ENCODE measurements at places on chromosomes 1 and 21.

- DNase-seq, result no peak
Measured at GRCh38 chr21:31107176-31107785, 69.0 kb upstream of the KRTAP19-8 start.

GRCh38 chr1:19662313-19662712 is 2.4 kb upstream of the HTR6 start:
- DNase-seq, result no peak

DNA sequence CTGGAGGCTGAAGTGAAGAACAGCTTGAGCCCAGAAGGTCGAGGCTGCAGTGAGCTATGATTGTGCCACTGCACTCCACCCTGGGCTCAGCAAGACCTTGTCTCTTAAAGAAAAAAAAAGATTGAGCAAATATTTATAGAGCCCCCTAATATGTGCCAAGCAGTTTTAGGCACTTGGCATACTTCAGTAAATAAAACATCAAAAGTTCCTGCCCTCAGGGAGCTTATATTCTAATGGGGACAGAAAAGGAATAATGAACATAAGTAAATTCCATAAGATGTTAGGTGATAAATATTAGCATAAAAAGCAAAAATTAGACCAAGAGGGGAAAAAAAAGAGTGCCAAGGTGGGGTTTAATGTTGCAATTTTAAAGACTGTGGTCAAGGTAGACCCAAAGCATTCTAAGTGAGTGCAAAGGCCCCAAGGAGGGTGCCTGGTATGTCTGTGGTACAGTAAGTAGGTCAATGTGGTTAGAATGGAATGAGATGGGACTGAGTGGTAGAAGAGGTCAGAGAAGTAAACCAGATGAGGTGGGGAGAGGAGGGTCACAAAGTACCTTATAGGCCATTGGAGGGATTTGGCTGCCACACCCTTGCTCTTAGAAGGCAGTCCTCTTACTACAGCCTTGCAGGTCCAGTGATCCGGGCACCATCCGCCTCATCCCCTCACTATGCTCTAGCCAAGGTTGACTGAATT is 2.2 kb upstream of the TOE1 start:
- DNase-seq, result no peak

- no peak for DNase-seq
Measured at GRCh38 chr21:42257091-42257765, 38.3 kb downstream of the ABCG1 start.

- no peak for DNase-seq
Measured at GRCh38 chr1:240909701-240910457, 297.9 kb upstream of the GREM2 start.

DNA sequence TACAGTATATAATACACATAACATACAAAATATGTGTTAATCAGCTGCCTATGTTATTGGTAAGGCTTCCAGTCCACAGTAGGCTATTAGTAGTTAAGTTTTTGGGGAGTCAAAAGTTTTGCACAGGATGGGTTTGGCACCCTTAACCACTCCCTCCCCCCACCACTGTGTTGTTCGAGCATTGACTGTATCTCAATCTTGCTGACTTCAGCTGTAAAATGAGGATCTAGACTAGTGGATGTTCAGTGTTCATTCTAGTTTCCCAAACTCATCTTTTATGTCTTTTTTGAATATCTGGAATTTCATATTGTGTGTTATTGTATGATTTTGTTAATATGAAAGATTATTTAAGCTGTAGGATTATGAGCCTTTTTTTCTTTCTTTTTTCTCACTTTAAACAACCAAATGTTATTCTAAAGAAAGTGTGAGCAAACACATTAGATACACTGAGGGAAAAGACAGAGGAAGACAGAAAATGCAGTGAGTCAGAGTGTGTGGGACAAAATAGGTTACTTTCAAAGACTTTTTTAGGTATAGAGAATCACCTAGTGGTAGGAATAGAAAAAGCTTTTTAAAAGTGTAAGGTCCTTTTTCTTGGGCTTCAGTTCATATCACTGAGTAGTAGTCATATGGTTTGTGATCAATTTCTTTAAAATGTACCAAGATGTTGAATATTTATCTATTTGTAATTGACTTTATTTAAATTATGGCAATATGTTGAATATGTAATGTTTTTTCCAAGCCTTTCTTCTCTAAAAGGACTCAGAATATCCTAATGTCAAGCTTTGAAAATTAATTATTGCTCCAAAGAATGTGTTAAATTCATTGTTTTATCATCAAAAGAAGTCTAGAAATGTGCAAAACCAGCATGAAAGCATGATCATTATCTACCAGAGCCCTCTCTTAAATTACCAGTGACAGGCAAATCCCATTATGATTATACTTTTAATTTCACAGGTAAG is 17.9 kb upstream of the CENPF start:
- DNase-seq, result no peak

DNA sequence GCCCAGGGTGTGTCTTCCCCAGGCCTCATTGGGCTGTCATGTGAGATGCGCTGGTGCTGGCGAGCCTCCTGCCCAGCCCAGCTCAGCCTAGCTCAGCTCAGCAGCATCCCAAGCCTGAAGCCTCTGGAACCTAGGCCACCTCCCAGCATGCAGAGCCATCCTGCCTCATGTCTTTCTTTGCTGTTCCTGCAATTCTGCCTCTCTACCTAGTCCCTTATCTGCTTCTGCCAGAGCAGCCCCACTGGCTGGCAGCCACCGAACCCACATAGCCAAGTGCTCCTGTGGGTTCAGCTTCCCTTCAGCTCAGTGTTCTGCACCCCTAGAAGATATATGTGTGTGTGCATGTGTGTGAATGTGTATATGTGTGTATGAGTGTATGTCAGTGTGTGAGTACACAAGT is 291.5 kb upstream of the VAMP3 start:
- no peak for DNase-seq

DNA sequence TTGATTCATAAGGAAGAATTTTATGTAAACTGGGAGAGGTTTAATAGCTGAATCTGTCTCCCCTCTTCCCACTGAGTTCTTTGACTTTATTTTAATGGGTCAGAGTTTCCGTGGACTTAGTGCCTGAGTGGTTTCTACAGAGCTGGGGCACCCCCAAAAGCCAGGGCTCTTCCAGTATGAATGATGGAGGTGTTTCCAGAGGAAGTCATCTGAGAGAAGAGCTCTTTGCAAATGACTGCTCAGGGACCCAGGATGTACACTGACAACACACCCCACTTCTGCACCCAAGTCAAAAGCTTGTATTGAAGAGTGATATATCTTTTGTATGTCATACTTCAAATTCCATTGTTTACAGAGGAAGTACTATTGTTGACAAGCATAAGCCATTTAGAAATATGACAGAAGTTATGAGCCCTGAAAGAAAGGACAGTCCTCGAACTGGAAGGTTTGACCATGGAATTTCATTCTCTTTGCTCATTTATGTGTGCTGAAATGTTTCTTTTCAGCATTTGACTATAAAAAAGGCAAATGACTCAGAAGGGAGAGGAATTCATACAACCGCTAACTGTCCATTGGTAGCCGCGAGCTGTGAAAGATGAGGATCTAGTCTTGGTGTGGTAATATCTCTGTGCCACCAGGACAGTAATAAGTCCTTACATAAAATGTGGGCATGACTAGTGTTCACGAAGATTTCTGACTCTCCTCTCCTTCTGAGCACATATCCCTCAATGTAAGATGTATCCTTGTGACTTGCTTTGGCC is 25.4 kb upstream of the LMX1A start:
- DNase-seq, result no peak

DNA sequence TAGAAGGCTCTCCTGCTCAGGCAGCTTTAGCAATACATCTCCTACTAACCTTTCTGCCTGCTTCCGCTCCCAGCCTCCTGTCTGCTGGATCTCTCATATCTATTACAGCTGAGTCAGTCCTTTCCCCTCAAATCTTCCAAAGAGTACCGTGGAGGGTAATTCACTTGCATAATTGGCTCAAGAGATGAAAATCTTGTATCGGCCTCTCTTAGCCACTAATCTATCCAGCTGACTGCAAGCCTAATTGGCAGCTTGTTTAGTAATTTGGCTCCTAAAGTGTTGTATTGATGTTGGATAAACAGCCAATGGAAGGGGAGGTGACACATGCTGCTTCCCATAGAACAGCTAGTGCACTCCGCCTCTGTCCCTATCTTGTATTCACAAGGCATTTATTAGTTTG is 195.7 kb downstream of the GPATCH2 start:
- no peak for DNase-seq

GRCh38 chr1:38123356-38124135 is 77.0 kb upstream of the POU3F1 start:
- no peak for DNase-seq

- no peak for DNase-seq
Measured at GRCh38 chr1:30822966-30823581, 65.5 kb upstream of the LAPTM5 start.

- no peak for DNase-seq
Measured at GRCh38 chr1:232986527-232986922, 36.1 kb downstream of the NTPCR start.

DNA sequence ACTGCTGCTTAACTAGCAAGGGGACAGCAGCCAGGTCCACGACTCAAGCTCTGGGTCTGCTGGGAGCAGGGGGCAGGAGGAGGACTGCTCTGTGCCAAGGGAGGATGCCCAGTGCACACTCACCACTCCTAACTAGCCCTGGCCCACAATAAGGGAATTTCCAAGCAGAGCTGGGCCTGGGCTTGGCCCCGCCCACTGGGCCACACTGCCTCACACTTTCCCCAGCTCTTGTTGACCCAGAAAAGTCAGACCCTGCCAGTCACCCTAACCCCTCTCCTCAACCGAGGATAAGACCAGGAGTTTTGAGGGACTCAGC is 18.7 kb downstream of the SLC9A1 start:
- DNase-seq, result peak; percentile 52

GRCh38 chr1:81974222-81974841 is 173.6 kb downstream of the ADGRL2 start:
- DNase-seq, result no peak

GRCh38 chr1:59263111-59263510 is 33.8 kb upstream of the FGGY start:
- no peak for DNase-seq

- DNase-seq, result no peak
Measured at GRCh38 chr1:117433943-117434342, 66.7 kb downstream of the MAN1A2 start.

GRCh38 chr1:79903321-79903720 is 896.8 kb upstream of the ADGRL4 start:
- no peak for DNase-seq

DNA sequence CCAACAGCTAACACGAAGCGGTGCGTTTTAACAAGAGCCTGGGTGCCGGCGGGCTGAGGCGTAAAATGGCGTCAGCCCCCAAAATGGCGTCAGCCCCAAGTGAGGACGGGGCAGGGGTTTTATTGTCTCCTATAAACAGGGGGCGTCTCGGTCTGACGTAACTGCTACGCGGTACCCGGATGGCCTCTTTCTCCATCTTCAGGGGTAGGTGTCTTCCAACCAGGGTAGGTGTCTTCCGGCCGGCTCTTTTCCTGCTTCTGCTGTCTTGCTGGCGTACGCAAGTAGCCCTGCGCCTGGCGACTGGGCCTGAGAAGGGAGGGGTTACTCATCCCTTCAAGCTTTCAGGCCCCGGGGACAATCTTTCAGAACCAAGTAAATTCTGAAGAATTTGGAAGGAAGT is 45.3 kb downstream of the LGR6 start:
- no peak for DNase-seq

DNA sequence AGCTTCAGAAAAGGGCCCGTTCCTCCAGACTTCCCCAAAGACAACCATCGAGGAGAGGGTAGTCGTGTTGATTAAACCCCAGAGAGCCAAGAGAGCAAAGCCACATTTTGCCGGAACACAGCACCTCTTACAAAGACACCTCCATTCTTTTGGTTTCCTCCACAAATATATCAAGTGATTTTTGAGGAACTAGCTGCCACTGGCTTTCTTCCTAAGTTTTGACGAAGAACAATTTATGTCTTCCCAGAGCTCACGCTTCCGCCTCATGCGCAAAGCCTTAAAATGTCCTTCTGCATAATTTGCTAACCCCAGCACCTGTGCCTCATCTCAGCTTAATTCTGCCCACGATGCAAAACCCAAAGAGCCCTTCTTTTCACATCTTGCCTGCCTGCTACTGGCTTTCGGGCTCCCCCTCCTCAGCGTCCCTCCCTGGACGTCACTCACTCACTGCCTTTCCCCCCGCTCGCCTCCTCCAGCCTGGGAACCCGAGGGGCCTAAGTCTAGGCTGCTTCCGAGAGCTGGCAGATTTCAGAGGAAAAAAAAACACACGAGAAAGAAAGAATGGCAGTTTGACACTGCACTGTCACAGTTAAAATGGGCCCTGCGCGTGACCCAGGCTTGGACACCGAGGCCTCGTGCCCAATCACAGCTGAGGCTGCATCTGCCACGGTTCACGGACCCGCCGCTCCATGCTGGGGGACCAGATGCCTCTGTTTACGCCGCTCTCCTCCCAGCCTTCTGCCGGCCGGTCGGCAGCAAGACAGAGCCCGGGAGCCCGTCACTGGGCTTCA is 77.6 kb upstream of the IFNAR2 start:
- no peak for DNase-seq

DNA sequence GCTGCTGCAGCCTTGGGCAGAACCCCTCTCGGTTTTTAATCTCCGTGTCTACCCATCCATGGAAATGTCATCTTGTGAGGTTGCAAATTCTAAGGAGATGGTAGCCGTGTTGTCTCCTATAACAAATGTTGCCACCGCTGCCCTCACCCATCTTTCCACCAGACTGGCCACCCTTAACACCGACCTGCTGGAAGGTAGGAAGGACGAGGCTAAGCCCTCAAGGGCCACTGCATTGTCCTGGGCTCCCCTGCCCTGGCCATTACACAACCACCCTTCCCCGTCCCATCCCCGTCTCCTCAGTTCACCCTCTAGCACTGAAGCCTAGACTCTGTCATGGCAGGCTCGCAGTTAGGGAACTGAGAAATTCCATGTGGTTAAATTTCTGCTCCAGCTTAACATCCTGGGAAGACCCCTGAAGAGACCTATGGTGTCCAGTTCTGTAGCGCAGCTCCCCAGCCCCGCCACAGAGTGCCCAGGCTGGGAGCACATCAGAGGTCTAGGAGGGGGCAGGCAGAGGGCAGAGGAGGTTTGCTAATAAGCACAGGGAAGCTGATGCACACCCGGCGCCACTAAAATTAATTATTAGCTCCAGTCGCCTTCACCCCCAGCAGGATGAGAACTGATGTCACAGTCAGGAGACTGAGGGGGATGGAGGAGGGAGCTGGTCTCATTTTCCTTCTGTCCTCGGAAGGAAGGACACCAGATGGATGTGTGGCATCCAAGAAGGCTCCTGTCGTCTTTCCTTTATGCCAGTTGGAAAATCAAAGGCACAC is 38.3 kb downstream of the STUM start:
- no peak for DNase-seq

- no peak for DNase-seq
Measured at GRCh38 chr1:149888999-149889289, 10.4 kb upstream of the BOLA1 start.

- no peak for DNase-seq
Measured at GRCh38 chr21:25571726-25572121, 35.6 kb downstream of the MRPL39 start.

DNA sequence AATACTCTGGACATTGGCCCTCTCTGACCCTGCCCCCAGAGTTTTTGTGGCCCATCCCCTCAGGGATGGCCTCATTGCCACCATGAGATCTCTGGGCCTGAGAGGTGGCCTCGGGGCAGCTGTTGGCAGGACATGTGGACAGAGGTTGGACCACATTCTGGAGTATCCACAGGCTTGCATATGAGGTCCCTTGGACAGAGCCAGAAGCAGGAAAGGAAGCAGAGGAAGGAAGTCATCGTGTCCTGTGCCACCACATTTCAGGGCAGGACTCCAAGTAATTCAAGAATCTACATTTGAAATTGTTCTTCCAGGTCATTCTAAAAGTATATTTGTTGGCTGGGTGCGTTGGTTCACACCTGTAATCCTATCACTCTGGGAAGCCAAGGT is 95.9 kb upstream of the PPP2R5A start:
- no peak for DNase-seq
